ENCODE measurements at places on chromosomes 4 and X. TPM values are rescaled to one million over a fixed set of nuclear protein-coding genes. Genes with fewer than 3 reads are reported as not detected.

Gene ARX
- not detected for total RNA-seq

Gene RPL34
- total RNA-seq = 496 TPM

DNA sequence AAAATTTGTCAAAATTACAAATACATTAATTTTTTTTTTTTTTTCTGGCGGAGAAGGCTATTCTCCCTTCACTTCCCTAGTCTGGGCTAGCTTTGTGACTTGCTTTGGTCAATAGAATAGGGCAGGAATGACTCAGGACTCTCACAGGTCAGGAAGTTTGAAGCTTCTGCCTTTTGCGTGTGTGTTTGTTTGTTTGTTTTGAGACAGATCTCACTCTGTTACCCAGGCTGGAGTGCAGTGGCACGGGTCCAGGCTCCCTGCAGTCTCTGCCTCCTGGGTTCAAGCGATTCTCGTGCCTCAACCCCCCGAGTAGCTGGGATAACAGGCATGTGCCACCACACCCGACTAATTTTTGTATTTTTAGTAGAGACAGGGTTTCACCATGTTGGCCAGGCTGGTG is 55.9 kb upstream of the USP9X start:
- peak; percentile 71 for DNase-seq

DNA sequence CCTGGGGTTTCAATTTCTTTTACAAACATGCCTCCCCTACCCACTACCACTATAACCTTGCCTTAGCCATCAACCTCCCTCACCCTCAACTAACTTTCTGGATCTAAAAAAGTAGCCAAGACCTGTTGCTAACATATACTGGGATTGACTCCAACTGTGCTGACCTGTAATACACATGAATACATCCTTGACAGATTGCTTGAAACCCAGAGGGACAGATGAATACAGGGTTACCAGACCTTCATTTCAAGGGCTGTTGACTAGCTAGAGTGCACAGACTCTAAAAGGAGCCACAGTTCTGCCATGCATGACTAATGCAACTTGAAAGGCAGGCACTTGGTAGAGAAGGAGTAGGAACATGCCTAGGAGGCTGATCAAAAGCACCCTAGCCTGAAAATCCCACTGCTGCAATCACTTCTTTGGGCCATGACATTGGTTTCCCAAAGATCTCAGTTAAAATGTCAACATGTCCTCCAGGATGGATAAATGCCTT is 121.0 kb downstream of the PCDH19 start:
- no peak for DNase-seq

- DNase-seq = peak; percentile 62
These were observed 69.6 kb downstream of the EPHA5 start for GRCh38 chr4:65600656-65601055.

DNA sequence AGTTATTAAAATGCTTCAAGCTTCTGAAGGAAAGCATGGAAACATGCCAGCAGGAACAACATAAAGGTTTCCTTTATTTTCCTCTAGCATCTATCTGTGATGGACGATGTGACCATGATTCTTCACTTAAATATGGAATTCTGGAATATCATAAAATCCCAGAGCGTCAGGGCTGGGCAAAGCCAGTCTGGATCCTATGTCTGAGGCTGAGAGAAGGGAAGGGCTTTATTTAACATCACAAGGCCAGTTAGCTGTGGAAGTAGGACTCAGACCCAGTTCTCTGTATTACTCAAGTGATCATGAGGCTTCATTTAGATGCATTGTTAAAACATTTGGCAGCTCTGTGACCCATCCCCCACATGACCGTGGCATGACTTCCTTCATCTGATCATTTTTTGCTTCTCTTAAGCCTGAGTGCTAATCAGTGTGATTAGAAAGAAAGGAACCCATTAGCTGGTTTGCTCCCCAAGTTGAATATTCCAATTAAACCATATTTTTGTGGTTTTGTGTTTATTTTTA is 40.9 kb upstream of the EOLA2 start:
- DNase-seq = no peak

Gene NDNF
- 0.37 TPM for total RNA-seq

- no peak for DNase-seq
These were observed 1.3 kb upstream of the ARX start for GRCh38 chrX:25016938-25017598.

Gene FDCSP
- total RNA-seq = not detected

Gene TKTL2
- total RNA-seq = not detected

Gene SLC10A3
- total RNA-seq = 80.7 TPM

- no peak for DNase-seq
These were observed 42.3 kb upstream of the PRSS12 start for GRCh38 chr4:118395057-118395644.

Gene SPANXA2
- 157 TPM for total RNA-seq

Gene GRIA3
- total RNA-seq = 4.7 TPM
